Stimulated activated CD4-positive, alpha-beta T cell treated with anti-CD3 and anti-CD28 coated beads, TNF-alpha, amount 100 ng/mL, for 48 hours (primary cell): ENCODE measurements at places on chromosomes 5 and 9.
A peak's percentile ranks its signal among the peaks of the same experiment; 100 is the strongest.

DNA sequence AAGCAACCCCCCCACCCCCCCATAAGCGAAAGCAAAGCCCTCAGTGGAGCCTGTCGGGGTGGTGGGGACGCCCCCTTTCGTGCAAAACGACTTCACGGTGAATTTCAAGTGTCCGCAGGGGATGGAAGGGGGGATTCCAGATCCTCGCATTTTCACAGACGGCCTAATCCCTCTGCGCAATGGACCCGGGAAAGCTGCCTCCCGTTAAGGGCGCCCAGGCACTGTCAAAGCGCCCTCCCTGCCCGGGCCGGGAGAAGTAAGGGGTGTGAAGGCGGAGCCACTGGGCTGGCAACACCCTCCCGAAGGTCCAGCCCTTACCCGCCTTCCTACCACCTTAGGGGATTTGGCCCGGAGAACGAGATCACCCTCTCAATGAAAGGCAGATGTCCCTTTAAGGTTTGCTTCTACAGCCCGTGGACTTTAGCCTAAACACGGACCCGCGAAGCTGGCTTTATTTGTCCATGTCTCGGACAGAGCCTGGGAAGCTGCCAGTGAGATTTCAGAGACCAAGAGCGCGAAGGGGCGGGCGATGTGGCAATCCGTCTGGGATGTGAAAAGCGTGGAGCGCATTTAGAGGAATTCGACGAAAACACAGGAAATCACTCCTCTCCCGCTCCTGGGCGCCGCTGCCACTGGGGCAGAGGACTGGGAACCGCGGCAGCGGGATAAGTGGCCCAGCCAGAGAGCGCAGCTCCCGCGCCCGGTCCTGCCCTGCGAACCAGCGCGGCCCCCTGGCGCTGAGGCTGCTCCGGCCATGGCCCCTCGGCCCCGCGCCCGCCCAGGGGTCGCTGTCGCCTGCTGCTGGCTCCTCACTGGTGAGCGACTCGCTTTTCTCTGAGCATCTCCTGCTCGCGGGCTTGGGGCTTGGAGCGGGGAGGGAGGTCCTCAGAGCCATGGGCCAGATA, at the start of the genes ITGA1 and PELO:
Gene ITGA1, plus strand, starts transcription at position 317 of the 905 bp plus-strand sequence. Its CDS starts 438 bp downstream, at position 755.
Gene PELO, plus strand, starts transcription at position 317 of the 905 bp plus-strand sequence. CDS start 12,479 bp downstream, outside the sequence.
- no peak for DNase-seq

- no peak for DNase-seq
These were observed 18.3 kb upstream of the ERAP1 start for GRCh38 chr5:96826071-96826470.

- no peak for DNase-seq
These were observed 4.8 kb upstream of the HOMER1 start for GRCh38 chr5:79518718-79519117.

GRCh38 chr5:103674251-103674650, 111.7 kb upstream of the NUDT12 start:
- no peak for DNase-seq

- DNase-seq = no peak
These were observed 23.9 kb upstream of the CPLX2 start for GRCh38 chr5:175847503-175847902.

GRCh38 chr9:132293145-132293721, 61.6 kb downstream of the SETX start:
- no peak for DNase-seq

DNA sequence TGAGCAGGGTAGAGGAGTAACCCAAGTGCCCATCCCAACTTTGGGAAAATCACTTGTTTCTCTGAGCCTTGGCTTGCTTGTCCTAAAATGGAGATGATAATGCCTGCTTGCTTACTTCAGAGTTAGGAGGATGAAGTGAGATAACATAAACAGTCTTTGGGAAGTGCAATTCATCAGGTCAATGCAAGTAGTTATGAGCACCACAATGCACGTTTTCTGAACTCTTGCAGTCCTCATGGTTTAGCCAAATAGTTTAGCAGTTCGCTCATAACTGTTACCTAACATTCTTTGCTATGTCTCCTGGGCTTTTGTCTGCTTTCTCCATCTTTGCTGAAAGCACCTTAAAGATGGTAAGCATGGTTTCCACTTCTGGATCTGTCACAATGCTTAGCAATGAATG, 270.0 kb downstream of the ADAMTSL1 start:
- DNase-seq = no peak

- no peak for DNase-seq
These were observed 17.0 kb upstream of the NTNG2 start for GRCh38 chr9:132144708-132145365.

- no peak for DNase-seq
These were observed 1.3 kb upstream of the SLC2A8 start for GRCh38 chr9:127395497-127396252.

- peak; percentile 87 for DNase-seq
These were observed at the start of the genes NDOR1 and TMEM203 for GRCh38 chr9:137205126-137206069. TSS of gene NDOR1 (plus strand) at chr9:137205700. CDS start at chr9:137205778, 78 bp downstream. TSS of gene TMEM203 (minus strand) at chr9:137205648. CDS start at chr9:137205414, 234 bp downstream.

DNA sequence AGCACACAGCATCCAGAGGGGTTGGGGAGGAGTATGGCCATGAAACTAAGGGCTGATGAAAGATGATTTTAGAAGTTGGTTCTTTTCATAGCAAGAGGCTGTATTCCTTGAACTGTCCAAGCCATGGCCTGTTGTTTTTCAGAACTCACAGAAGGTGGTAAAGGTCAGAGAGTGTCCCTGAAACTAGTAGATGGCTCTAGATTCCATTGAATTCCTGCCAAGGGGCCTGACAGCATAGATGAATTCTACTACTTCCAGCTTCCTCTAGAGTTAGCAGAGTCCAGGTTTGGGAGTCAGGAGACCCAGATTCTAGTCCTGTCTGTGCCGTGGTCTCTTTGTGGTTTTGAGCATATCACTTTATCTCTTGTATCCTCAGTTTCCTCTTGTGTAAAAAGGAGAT, 101.6 kb downstream of the GRIA1 start:
- no peak for DNase-seq

DNA sequence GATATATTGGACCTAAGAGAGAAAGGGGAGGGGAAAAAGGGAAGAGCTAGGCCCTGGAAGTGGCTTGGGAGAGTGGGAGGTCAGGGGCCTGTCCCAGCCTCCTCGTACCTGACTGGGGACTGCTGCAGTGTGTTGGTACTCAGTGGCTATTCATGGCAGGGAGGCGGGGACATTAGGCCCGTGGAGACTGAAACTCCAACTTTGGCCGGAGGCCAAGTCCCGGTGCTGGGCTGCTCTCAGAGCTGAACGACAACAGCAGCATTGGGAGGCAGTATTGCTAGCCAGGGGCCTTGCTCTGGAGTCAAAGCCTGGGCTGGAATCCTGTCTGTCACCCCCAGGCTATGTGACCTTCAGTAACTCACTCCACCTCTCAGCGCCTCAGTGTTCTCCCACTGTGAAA, 37.8 kb downstream of the NEURL1B start:
- no peak for DNase-seq

DNA sequence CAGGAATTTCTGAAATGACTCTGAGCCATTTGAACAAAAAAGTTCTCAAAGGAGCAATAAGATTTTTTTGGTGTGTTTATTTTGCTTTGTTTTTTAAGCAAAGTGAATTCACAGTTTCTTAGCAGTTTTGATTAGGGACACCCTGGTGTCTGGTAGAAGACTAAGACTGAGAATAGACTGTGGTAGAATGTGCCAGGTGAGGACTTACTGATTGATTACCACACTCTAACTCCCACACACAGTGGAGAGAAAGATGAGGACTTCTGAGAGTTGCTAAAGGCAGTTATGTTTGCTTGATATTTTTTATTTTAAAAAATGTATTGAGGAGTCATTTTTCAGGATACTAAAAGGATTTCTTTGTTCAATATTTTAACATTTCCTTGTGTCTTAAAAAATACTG, 175.1 kb downstream of the CD180 start:
- no peak for DNase-seq

GRCh38 chr5:34597034-34598027, 58.8 kb upstream of the RAI14 start:
- no peak for DNase-seq

DNA sequence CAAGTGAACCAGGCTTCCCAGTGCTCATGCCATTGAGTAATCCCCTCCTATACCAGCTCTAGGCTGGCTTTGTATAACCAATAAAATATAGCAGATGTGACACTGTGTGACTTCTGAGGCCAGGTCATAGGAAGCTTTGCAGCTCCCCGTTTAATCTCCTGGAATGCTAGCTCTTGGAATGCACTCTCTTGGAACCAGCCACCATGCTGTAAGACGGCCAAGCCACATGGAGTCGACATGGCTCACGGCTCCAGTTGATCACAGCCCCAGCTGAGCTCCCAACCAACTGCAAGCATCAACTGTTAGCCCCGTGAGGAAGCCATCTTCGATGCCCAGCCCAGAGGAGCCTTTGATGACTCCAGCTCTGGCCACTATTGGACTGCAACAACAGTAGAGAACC, 74.5 kb downstream of the SH3TC2 start:
- DNase-seq = no peak

DNA sequence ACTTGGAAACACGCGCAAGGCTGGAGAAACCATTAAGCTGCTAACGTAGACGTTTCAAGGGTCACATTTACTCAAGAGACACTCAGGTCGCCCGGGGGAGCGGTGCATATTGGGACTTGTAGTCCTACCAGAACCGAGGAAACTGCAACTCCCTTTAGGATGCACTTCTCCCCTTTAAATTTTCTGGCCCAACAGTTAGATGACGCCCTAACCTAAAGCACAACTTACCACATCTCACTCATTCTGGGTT, 384 bp upstream of the DMXL1 start:
- no peak for DNase-seq

DNA sequence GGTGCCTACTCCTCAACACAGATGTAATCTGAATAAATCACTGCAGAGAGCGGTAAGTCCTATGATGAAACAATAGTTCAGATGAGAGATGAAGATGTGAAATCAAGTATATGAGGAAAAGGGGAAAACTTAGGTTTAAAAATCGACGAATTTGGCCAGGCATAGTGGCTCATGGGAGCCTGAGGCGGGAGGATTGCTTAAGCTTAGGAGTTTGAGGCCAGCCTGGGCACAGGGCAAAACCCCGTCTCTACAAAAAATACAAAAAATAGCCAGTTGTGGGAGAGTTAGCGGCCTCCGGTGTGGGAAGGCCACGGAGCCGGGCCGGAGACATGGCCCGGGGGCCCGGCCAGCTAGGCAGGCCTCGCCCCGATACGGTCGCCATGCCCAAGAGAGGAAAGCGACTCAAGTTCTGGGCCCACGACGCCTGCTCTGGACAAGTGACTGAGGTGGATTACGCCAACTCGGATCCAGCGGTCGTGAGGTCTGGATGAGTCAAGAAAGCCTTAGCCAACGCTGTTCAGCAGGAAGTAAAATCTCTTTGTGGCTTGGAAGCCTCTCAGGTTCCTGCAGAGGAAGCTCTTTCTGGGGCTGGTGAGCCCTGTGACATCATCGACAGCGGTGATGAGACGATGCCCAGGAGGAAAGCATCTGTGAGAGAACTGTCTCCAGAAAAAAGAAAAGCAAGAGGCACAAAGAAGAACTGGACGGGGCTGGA, 62.8 kb upstream of the SUB1 start:
- DNase-seq = peak; percentile 13

GRCh38 chr5:80275347-80275746, 19.5 kb upstream of the SERINC5 start:
- no peak for DNase-seq

- no peak for DNase-seq
These were observed 1.7 kb downstream of the SSBP2 start for GRCh38 chr5:81749192-81749560.

- DNase-seq = no peak
These were observed 287.2 kb downstream of the CAAP1 start for GRCh38 chr9:26605367-26605766.

DNA sequence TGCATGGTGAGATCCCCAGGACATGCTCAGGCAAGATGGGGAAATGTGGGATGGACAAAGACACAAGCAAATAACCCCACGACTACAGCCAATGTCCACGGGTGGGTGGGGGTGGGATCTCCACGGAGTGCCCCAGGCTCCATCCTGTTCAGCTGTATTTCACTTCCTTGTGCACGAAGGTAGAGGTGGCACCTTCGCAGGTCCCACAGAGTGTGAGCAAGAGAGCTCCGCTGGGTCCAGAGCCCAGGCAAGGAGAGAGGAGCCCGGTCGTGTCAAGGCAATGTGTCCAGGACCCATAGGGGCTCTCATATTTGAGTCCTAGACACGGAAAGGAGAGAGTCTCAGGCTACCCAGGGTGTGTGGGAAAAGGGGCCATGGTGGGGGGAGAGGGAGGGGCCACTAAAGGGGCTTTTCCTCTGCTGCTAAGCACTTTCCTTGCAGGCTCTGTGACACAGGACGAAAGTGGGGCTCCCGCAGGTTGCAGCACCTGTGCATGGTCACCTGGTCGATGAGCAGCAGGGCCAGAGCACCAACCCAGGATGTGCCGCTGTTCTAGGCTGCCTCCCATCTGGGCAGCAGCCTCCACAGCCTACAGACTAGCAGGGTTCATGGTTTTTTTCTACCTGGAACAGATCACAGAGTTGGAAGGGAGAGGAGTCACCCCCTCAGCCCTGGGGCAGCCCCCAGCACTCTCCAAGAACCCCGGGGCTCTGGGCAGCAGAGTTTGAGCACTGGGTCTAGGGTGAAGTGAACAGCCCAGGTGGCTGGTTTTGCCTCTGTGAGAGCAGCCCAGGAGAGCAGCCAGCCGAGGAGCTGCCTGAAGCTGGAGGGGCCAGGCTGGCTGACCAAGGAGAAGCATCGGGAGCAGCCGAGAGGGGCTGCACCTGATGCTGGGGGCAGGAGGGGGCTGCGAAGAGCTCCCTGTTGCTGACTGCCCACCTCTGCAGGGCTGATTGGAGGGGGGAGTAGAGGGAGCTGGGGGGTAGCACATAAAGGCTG, 100.7 kb upstream of the MVB12B start:
- DNase-seq = no peak

DNA sequence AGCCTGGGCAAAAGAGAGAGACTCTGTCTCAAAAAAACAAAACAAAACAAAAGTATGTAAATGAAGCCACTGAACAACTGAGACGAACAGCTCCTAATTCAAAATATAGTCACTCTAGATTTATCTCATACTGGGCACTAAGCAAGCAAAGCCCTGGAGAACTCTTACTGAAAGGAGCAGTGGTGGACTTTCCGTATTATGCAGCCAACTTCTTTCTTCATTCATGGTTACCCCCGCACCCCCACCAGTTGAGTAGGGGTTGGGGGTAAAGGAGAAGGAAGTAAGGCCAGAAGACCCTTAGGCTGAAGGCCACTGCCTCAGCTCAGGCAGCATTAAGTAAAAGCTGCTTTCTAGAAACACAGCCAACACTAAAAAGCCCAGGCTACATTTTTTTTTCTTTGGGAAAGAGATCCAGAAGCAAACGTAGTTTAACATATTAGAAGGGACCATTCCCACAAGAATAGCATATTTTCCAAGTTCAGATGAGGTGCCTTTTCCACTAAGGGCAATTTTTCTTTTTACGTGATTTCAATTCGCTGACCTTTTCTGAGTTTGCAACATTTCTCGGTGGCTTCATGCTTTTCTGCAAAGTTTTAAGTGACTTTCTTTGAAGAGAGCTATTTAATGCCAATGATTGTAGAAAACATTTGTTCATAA, 55.3 kb downstream of the MAPKAP1 start:
- no peak for DNase-seq

DNA sequence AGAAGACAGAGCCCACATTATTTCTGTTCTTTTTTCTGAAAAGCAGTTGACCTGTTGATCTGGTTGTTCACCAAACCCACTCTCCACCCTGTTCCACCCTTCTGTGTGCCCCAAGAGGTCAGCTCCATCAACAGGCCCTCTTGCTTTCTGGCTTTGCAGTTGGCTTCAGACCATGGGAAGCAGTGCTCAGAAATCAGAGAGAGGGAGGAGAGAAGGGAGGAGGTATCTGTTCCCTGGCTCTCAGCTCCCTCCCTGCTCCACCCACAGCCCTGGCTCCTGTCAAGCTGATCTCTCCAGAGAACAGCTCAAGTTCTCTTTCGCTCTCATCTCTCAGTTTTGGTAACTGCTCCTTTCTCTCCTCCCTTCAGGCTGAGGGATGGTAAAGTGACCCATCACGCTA, 144.2 kb upstream of the RAI14 start:
- no peak for DNase-seq

GRCh38 chr5:115298811-115299210, 2.4 kb upstream of the CCDC112 start:
- DNase-seq = no peak

- DNase-seq = no peak
These were observed 65.5 kb downstream of the MCTP1 start for GRCh38 chr5:95219411-95219810.
